ENCODE measurements at places on chromosomes 5 and 9.

DNA sequence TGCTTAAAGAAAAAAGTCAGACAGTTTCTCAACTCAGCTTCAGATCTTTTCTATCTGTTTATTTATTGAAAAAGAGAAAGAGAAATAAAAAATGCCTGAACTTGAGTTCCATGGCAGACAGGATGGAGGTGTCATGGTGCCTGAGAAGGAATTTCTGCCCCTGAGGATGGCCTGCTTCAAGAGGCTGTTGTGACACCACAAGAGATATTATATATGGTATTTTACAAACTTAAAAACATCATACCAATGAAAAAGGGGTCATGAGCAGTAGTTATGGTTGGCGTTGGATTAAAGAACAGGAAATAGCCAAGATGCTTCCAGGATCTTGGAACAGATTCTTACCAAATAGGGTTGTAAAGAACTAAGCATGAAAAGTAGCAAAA is 344.6 kb downstream of the GLIS3 start:
- DNase-seq: no peak

DNA sequence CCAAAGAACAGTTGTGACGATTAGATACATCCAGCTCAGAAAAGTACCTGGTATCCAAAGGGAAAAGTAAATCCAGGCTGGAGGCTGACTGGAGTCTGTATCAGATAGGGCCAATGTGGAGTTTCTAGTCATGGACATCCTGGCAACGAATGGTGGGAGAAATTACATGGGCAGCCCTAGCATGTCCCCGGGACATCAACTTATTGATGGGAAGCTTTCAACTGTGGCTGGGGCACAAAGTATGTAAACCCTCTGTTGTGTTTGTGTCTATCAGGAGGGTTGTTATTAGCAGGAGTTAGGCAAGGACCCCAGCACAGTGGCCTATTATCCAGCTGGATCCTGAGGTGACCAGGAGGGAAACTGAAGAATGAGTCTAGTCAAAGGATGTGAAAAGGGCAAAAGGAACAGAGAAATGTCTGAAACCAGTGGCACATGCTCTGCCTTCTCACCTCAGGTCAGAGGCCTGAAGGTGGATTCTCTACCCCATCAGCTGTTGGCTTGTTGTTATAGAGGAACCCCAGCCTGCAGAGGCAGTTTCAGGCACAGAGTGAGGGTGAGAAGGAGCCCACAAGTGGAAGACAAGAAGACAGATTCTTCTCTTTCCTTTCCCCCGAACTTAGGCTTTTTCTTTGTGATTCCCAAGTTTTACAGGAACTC is 19.9 kb downstream of the IFNW1 start:
- DNase-seq: no peak

- DNase-seq: no peak
Measured at GRCh38 chr9:129306318-129306973, 128.4 kb upstream of the IER5L start.

DNA sequence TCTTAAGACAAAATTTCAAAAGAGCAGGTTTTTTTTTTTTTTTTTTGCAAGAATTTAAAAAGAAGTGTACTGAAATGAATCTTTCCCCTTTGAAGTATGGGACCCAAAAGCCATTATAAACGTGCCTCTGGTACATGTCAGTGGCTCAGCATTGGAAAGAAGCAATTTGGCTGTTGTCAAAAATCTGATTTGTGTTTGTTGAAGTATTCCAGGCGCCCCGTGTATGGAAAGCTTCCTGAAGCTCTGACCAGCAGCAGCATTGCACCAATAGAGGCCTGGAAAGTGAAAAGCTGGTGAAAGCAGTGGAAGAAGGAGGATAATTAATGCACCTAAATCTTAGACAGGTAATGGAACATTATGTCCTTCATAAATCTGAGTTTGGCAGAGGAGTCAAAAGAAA is 215.0 kb downstream of the PARP8 start:
- no peak for DNase-seq

GRCh38 chr5:172942556-172942955 is 16.7 kb upstream of the RPL26L1 start:
- no peak for DNase-seq

- DNase-seq: no peak
Measured at GRCh38 chr9:18472841-18473251, 1.1 kb upstream of the ADAMTSL1 start.

All from T-helper 1 cell (primary cell).